ENCODE measurements at places on chromosomes 5 and 9.

GRCh38 chr9:128690684-128691034 lies 1.6 kb downstream of the SET start:
- DNase-seq, result no peak

DNA sequence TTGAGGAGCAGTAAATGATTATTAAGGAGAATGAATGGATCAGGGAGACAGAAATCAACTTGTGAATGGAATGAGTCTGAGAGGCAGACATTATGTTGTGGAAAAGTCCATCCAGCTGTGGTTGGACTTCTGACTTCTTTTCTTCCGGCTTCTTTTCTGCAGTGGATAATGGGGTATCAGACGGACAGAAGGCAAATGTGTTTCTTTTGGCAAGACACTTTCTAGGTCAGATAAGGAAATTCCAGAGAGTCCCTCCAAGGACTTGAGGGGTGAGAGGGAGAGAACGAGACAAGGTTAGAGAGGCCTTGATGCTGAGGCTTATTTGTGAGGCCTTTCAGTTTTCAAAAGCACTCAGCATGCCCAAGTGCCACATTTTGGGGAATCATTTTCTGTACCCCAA lies 17.1 kb upstream of the GRHPR start:
- DNase-seq, result no peak

DNA sequence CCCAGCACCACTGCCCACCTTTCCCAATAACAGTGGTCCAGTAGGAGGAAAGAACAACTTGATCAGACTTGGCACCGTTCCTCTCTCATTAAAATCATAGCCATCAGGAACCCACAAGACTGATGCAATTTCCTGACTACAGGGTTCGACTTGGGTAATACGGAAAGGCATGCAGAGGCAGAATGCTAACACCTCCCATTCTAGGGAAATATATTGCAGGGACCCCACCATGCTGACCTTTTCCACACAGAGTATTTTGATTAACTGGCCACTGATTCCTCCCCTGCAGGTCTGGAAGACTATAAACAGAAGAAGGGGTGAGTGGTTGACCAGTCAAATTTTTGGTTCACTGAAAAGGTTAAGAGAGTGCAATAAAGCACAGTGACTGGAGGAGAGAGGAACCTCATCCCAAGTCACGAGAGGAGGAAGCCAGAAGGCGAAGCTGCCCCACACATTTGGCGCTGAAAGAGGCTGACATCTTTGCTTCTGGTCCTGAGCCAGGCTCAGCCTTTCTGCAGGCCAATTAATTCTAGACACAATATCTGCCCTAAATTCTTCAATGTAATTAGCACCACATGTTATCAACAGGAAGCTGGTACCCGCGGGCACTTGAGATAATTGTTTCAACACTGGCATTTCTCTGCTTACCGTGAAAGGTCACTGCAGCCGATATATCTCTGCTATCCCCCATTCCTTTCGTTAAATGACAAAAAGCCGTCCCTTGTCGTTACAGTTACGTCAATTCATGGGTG lies 64.7 kb upstream of the SPOCK1 start:
- peak; percentile 85 for DNase-seq

DNA sequence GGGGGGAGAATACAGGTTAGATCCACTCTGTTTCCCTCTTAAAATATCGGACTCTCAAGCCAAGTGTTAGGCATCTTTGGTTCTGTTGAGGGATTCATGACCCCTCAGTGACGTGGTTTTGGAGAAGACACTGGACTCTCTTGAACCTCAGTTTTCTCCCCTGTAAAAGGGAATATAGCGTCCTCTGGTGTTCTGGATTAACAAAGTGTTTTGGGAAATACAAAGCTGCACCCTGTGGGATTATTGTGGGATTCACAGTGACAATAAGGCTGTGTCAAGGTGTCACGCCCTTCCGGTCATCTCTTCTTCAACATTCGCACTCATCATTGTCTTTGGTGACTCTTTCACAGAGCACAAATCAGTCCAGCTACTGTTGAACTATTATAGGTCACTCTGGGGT lies 139.0 kb downstream of the IRX1 start:
- no peak for DNase-seq

GRCh38 chr5:143132739-143133138 lies 270.7 kb downstream of the NR3C1 start:
- DNase-seq, result no peak

- no peak for DNase-seq
Observed at GRCh38 chr9:78927099-78927940, 630.4 kb downstream of the PSAT1 start.

DNA sequence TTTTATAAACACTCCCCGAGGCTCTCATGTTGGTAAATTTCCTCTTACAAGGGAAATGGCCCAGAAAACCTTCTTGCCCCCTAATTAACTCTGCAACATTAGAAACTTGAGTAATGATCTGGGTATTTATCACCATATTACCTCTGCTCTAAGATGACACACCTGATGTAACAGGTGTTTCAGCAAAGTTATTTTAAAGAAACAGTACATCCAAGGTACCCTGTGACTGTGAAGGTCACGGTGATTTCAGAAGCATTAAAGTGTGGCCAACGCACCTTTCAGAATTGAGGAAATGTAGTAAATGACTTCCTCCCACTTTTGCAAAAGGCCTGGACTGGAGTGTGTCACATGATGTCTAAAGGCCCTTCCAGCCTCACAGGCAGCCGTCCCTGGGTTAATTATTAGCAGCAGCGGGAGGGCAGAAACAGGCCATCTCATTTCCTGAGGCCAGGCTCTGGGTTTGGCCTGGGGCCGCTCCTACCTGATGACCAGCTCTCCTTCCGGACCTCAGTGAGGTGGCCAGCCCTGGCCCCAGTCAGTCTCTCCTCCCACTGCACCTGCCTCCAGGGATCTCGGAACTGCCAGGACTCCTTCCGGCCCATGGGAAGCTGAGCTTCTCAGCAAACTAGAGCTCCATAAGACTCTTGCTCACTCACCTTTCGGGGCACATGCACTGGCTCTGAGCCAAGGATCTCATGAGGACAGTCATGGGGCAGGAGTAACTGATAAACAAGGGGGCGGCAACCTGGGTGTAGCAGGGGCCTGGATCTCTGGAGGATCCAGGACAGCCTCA lies 20.7 kb downstream of the PTPN3 start:
- no peak for DNase-seq

- DNase-seq, result no peak
Observed at GRCh38 chr5:171462136-171462927, 42.9 kb downstream of the FGF18 start.

GRCh38 chr5:147303251-147303650 lies 68.4 kb downstream of the STK32A start:
- DNase-seq, result no peak

GRCh38 chr5:149216496-149216895 lies 55.2 kb upstream of the AFAP1L1 start:
- DNase-seq, result no peak

GRCh38 chr5:55969956-55970355 lies 24.8 kb downstream of the IL6ST start:
- peak; percentile 48 for DNase-seq

- peak; percentile 45 for DNase-seq
Observed at GRCh38 chr5:134437847-134438581, 26.3 kb upstream of the CDKN2AIPNL start.

DNA sequence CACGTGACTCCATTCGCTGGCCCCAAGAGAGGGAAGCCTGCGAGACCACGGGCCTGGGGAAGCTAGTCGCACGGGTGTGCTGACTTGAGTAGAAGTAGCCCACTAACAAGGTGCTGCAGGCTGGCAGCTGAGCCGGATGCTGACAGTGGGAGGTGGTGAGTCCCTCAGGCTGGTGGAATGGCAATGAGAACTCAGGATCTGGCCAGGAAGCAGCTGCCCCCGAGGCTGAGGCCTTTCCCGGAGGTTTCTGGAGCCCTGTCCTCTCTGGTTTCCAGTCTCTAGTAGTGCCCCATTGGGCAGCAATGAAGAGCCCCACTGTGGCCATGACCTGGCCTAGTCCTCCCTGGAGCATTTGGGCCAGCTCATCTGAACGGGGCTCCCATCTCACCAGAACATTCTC lies 366.7 kb upstream of the IRX4 start:
- no peak for DNase-seq

- peak; percentile 73 for DNase-seq
Observed at GRCh38 chr5:95848701-95849100, 26.2 kb upstream of the GLRX start.

GRCh38 chr5:75603371-75603770 lies 7.9 kb upstream of the ANKDD1B start:
- peak; percentile 41 for DNase-seq

GRCh38 chr5:54895816-54896341 lies 89.5 kb downstream of the ESM1 start:
- DNase-seq, result peak; percentile 84

DNA sequence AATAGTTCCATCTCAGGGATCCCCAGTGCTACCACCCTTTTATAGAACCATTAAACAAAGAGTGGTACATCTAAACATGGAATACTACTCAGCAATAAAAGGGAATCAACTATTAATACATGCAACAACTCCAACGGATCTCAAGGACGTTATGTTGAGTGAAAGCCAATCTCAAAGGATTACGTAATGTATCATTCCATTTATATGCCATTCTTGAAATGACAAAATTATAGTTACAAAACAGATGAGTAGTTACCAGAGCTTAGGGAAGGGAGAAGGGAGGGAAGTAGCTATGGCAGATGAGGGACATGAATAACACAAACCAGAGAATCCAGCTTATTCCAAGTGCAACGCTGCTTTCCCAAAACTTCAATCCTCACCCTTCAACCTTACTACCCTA lies 69.5 kb downstream of the ACTL7B start:
- no peak for DNase-seq

- DNase-seq, result no peak
Observed at GRCh38 chr5:2960294-2960693, 208.8 kb upstream of the IRX2 start.

- no peak for DNase-seq
Observed at GRCh38 chr5:2910401-2911175, 159.1 kb upstream of the IRX2 start.

DNA sequence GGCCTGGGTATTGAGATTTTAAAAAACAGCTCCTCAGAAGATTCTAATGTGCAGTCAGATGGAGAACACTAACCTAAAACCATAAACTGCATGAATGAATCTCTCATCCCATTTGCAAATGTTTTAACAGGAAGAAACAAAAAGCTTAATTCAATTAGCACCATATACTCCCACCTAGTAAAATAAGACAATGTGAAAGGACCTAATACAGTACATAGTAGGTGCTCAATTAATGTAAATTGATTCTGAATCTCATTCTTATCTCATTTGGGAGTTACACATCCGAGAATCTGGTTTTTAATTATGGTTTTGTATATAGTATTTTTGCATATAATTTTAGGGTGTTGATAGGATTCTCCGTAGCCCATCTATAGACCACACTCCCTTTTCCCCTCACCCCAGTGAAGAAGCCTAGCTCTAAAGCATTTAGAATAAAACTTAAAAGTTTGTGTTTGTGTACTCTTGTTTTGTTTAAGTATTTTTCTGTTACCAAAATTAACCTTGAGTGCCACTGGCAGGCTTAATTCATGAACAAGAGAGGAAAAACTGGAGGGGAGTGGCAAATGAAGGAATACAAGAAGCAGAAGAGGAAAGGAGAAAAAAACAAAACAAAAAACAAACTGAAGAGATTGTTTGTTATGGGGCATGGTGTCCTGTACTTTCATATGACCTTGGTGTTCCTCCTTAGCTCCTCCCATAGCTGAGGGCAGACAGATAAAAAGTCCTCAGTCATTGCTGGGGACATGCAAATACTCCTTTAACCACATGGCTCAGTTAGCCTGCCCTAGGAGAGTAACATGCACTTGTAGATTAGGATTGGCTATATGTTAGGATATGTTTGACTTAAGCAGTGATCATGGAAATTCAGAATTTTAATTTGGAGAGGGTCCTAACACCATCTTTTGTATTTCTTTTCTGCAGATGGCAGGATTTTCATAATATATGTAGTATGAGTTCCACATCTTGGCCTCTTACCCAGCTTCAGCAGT lies 1.2 kb downstream of the RNF14 start:
- peak; percentile 34 for DNase-seq

GRCh38 chr9:104617418-104617817 lies 586 bp downstream of the OR13C9 start:
- no peak for DNase-seq

GRCh38 chr9:137802521-137803243 lies 74.9 kb upstream of the CACNA1B start:
- DNase-seq, result no peak

GRCh38 chr9:111294691-111295451 lies 35.2 kb downstream of the OR2K2 start:
- no peak for DNase-seq

- no peak for DNase-seq
Observed at GRCh38 chr9:84978661-84979060, 309.1 kb downstream of the NTRK2 start.

DNA sequence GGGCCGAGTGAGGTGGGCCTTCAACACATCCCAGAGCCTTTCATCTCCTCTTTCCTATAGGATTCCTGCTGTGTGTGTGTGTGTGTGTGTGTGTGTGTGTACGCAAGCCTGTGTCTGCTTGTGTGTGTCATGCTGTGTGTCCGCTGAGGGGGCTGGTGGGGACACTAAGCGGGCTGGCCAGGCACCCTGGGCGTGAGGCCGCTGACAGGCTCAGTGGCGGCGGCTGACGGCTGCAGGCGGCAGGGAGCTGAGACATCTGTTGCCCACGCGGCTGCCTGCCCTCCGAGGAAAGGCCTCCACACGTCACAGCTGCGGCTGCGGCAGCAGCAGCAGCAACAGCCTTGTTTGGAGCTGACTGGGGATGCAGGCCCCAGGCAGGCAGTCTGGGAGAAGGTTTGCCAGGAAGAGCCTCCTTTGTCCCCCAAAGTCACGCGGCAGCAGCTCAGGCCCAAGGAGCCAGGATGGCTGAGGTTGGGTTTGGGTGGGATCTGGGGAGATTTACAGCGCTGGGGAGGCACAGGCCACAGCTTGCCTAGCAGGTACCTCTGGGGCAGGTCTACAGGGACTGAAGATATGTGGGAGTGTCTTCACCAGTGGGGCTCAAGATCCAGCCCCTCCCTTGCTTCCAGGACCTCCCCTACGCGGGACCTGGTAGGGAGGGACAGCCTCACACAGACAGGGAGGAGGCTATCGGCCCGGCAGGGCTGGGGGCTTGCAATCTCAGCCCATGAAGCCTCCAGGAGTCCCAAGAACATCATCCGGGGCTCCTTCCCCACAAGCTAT lies 1.8 kb downstream of the PDLIM4 start:
- peak; percentile 95 for DNase-seq

GRCh38 chr9:127109212-127109711 lies 13.2 kb downstream of the ANGPTL2 start:
- DNase-seq, result no peak

DNA sequence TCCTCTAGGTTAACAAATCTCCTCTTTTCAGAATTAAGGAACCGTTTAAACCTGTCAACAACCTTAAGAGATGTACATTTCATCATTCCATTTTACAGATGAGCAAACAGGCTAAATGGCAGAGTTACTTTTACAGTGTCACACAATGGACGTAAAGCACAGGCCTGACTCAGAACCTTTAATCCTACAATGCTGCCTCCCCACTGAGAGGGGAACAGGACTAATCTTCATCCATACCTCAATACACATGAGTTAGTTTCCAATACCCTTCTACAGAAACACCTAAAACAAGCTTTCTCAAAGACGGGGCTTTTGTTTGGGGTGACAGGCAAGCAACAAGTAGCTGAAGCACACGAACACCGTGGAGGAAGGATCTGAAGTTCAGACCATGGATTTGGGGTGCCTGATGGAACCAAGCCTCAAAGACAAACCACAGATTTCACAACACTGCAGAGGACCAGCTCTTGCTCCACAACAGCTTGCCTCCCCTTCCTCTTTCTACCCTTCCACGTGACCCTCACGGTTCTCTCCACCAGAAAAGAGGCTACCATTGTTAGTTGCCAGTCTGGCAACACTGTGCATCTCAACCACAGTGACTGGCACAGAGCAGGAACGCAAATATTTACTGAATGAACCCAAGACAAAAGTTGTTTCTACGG lies 1.8 kb downstream of the RNF130 start:
- peak; percentile 14 for DNase-seq

Data from choroid plexus epithelial cell (primary cell).